ENCODE measurements at places on chromosomes 5 and 9.

DNA sequence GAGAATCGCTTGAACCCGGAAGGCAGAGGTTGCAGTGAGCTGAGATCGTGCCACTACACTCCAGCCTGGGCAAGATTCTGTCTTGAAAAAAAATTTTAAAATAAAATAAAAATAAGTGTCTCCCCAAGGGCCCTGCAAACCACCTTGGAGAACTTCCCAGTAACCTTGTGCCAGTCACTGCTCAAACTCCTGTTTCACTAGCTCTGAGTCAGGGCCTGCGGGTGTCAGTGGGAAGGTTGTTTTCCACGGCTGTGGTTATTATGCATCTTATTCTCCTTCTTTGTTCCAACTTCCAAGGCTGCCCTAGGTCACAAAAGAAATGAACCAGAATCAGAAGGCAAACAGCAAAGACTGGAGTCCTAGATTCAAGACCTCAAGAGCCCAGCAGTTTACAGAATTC lies 246.7 kb downstream of the ADAMTSL1 start:
- DNase-seq: no peak

DNA sequence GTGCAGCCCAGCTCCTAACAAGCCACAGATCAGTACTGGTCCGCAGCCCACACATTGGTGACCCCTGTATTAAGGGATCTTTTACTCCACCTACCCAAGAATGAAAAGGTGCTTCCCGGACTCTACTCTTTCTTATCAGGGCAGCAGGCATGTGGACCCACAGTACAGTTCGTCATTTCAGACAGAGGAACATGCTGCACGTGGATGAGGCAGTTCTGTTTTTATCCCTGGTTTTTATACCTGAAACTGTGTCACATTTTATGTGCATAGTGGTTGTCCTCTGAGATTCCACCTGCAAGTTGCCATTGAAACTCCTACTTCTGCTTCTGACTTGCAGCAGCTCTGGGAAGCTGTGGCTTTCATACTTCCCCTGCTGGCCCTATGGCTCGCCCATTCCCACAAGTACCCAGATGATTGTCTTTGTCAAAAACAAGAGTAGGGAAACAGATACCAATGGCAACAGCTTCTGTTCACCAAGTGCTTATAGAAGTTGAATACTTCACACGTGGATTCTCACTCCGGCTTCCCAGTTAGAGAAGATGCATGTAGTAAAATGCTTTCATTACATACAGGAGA lies 208.0 kb downstream of the TRIO start:
- DNase-seq: no peak

DNA sequence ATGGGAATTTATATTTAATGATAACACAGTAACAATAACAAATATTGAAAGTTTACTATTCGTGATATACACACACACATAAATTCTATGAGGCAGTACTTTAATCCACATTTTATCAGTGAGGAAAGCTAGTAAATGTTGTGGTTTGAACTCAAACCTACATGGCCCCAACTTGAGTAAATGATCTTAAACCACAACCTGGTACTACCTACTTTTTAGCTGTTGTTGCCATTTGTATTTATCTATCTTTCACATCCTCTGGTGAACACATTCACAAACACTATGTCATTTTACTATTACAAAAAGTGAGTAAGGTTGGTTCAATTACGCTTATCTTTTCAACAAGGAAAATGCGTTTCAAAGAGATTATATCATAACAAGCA lies 186.1 kb downstream of the SMC2 start:
- no peak for DNase-seq

DNA sequence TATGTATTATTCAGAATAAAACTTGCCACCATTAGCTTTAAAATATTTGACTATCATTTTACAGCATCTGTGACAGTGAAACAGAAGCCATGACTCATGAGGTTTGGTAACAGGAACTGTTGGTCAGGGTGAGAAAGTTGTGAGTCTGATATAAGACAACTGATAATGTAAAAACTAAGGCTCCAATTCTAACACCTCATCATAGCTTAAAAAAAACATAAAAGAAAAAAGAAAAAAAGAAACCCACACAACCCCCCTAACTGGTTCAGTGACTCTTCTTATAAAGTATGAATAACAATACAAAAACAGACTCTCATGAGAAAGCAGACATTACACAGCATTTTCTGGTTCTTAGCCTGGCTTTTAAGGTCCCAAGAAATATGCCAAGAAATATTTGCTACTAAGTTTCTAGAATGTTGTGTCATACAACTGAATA lies 85.8 kb downstream of the MRPS27 start:
- no peak for DNase-seq

GRCh38 chr5:141825241-141825671 lies 53.0 kb downstream of the PCDH1 start:
- no peak for DNase-seq

GRCh38 chr5:22531986-22532385 lies 321.2 kb downstream of the CDH12 start:
- no peak for DNase-seq
